ENCODE measurements at places on chromosomes 3 and 15.

GRCh38 chr3:128487813-128488635 is 5.0 kb downstream of the GATA2 start:
- DNase-seq = no peak

GRCh38 chr3:184320104-184320445 is 5.7 kb downstream of the EIF4G1 start:
- no peak for DNase-seq

GRCh38 chr15:101114610-101115009 is 137.2 kb downstream of the CHSY1 start:
- no peak for DNase-seq

DNA sequence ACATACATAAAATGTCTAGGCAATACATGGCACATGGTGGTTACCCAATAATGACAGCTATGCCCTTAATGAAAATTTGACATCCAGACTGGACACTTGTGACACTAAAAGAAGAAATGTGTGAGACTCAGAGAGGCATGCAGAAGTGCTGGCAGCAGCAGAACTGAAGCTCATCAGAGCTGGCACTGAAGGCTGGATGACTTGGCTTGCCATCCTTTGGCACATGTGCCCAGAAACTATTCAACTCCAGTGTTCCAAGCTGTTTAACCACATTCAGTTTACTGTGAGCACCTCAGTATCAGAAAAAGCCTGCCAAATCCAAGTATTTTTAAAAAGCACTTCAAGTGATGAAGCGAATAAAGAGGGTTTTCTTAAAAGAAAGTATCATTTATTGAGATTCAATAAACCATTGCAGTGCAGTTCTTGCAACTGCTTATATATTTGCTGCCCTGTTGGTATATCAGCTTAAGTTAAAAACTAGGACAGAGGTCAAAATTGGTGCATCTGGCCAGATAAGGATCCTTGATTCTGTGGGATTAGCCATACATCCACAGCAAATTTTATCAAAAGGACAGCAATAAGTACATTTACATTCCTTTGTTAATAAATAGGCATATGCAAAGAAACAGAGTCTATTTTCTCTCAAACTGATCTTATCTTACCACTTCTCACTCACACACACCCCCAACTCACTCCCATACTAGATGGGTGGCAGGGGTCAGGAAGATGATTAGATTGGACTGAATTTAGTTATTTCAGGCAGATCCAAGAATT is 15.8 kb downstream of the IGSF11 start:
- DNase-seq = no peak

DNA sequence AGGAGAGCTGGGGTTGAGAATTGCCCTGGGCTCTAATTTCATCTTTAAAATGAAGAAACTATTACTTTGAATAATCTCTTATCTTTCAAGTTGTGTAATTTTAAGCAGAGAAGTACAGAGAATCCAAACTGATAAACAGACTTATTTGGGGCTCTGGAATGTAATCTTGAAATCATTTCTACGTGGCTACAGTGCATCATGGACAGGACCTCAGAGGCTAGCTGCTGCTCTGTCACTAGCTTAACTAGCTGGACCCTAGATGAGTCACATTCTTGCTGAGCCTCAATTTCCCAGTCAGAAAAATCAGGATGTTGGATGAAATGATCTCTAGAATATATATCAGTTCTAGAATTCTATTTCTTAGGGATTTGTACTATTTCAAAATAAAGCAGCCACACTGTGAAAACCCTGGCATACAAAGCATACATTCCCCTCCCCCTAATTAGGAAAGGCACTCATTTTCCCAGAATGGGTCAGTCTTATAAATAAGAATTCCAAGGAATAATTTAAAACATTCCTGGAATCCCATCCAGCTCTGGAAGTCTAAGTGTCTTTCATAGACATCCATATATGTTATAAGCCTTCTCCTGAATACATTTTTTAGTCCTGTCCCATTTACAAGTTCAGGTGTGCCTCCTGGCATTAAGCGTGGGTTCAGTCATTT is 47.2 kb downstream of the RASGRP1 start:
- DNase-seq = no peak

DNA sequence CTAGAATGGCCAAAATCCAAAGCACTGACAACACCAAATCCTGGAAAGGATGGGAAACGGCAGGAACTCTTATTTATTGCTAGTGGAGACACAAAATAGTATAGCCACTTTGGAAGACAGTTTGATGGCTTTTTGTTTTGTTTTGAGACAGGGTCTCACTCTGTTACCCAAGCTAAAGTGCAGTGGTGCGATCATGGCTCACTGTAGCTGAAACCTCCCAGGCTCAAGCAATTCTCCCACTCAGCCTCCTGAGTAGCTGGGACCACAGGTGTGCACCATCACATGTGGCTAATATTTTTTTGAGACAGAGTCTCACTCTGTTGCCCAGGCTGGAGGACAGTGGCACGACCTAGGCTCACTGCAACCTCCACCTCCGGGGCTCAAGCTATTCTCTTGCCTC is 27.3 kb upstream of the GPR160 start:
- no peak for DNase-seq

DNA sequence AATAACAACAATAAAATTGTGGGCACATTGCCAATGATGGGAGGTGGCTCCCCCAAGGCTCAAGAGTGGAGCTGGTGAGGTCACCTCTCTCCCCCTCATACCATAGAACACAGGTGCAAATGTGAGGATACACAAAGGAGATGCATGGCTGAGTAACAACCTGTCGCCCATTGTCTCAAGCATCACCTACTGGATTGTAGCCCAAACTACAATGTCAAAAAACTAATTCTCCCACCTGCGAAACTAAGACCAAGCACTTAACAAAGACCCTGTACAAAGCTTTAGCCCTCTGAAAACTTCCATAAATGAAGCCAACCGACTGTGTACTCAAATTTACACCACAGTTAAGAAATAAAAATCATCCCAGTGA is 50.4 kb upstream of the IGSF11 start:
- DNase-seq = no peak

- DNase-seq = no peak
Observed at GRCh38 chr15:90154861-90155626, 46.1 kb upstream of the SEMA4B start.

GRCh38 chr3:11381563-11381962 is 109.4 kb downstream of the ATG7 start:
- no peak for DNase-seq

DNA sequence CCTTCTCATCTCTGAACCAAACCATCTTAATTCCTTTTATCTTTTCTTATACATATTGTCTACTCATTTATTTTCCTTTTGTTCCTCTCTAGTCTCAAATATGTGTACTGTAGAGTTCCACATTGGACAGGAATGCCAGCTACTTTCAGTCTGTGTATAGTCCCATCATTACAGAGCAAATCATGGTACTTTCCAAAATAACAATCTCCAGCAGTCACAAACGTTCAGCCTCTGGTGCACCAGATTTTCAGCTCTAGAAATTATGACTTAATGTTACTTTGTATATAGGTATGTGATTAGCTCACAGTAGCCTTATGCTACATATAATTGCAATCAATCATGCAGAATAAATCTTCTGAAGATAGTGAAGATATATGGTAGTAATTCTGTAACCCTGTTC is 32.5 kb upstream of the TM4SF4 start:
- no peak for DNase-seq

DNA sequence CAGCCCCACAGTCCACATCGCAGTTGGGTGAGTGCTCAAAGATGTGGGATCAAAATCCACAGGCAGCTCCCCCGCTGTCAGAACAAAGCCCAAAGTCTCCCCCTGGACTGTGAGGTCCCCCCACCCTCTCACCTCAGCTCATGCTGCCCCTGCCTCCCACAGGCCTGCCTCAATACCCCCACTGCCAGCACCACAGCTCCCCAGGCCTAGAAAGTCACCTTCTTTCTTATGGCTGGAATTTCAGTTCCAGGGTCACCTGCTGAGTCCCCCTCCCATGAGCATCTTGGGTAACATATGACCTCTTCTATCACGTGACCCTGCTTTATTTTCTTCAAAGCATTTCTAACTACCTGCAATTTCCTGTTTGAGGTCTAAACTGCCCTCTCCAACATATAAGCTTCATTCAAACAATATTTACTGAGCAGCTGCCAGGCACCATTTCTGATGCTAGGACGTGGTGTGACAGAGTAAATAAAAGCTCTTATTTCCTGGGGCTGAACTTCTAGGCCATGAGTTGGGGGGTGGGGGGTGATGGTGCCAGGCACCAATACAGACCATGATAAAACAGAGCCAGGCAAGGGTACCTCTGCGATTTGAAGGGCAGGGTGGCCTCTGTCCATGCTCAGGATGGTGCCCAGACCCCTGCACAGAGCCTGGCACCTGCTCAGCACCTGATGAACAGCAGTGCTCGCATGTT is 2.4 kb upstream of the TMEM89 start:
- no peak for DNase-seq

DNA sequence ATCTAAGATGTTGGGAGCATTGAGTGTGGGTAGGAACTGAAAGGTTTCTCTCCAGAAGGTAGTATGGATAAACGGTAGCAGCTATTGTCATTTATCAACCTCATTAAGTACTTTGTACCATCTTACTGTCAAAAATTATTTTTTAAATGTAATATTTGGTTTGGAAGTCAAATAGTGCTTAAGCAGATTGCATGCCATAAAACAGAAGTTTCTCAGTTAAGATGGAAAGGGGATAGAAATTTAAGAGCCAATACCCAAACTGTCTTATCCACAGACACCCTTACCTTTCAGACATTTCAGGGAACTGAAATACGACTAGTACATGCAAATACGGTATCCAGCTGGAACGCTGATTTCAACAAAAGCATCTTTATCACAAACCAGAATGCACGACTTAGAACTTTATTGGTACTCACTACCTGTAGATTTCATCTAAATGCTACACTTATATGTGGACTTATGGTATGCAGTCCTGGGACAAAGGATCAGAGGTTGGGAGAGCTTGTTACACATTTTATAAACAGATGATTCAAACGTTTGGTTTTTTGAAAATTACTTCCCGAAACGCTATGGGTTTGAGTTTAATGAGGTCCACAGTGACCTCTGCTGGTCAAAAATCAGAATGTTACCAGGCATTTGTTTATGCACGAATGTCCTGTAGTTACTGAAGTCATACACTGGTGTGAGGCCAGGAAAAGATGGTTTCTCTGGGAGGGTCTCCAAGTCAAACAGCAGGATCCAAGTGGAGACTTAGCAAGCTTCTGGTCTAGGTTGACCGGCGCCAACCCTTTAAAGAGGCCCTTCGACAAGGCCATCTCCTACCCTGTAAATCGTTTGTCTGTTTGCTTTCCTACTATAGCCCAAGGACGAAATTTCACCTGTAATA is 45.7 kb upstream of the DUT start:
- peak; percentile 28 for DNase-seq

- DNase-seq = no peak
Observed at GRCh38 chr3:189557824-189558223, 73.4 kb upstream of the TP63 start.

GRCh38 chr3:15266510-15267376 is 60.7 kb downstream of the CAPN7 start:
- DNase-seq = no peak

- DNase-seq = no peak
Observed at GRCh38 chr3:169243579-169243978, 419.9 kb downstream of the MECOM start.

DNA sequence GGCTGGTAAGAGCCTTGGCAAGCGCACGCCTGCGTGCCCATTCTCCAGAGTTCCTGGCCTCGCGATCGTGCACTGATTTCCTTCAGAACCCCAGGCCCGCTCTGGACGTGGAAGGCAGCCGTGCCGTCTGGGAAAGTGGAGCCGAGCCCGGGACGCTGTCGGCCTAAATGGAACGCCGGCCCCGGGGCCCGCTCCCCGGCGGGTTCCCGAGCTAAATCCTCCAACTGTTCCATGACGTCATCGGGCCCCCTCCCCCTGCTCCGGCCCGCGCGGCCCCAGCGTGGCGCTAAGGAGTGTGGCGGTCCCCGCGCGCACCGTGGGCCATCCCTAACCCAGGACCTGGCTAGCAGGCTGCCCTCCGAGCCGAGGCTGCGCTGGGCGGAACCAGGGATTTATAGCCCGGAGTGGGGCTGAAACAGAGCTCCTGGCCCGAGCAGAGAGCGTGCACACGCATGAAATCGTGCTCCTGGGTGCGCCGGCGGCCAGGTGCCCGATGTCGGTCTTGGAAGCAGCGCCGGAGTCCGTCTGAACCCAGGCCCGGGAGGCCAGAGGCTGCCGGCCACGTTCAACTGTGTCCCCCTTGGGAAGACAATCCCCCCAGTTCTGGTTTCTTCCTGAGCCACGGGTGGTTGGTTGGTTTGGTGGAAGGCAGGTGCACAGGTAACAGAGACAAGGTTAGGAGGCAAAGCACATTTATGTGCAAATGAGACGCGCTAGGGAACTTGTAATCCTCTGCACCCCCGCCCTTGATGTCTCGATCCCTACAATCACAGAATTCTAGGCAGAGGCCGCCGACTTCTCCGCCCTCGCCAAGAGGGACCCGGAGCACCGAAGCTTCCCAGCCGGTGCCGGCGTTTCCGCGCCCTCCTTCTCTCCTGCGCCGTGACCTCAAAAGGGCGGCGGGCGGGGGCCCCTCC is 84.9 kb upstream of the ETV5 start:
- no peak for DNase-seq

DNA sequence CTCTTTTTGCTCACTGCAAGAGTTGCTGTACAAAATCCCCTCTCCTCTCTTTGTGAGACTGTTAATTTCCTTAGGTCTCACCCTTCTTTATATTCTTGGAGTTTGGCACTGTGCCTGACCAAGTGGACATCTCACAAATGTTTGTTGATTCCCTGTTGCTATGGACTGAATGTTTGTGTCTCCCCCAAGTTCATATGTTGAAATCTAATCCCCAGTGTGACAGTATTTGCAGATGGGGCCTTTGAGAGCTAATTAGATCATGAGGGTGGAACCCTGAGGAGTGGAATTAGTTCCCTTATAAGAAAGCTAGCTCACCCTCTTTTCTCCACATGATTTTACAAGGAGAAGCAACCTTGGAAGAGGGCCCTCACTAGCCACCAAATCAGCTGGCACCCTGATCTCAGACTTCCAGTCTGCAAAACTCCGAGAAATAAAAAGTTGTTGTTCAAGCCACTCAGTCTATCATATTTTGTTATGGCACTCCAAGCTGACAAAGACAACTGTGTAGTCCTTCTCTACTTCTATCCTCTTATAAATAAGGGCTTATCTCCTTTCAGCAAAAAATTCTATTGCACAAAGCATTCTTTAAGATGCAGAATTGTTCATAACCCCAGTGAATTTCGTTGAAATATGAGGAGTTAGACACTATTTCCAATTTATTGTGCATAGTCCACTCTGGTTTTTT is 65.5 kb upstream of the NPHP3 start:
- DNase-seq = no peak

DNA sequence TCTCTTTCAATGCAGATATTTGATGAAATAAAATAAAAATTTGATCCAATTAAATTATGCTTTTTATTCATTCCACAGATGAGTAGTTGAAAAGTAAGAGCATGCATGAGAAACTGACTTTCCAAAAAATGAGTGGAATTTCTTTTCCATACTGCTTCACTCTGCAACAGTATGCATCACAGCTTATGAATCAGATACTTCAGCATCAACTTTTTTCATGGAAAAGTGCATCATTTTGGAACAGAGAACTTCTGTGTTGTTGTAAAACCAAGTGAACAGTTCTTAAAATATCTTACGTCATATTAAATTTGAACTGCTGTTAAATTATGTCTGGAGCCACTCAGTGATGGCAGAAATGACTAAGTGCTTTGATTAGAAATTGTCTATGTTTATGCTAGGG is 16.7 kb upstream of the SLC7A14 start:
- DNase-seq = no peak

Data from GM19239 (cell line).